ENCODE measurements at places on chromosomes 2 and 18. TPM values are rescaled to one million over a fixed set of nuclear protein-coding genes. Genes with fewer than 3 reads are reported as not detected.
A peak's percentile ranks its signal among the peaks of the same experiment; 100 is the strongest.

LAMA3 gene
- total RNA-seq, result 21.1 TPM

DNA sequence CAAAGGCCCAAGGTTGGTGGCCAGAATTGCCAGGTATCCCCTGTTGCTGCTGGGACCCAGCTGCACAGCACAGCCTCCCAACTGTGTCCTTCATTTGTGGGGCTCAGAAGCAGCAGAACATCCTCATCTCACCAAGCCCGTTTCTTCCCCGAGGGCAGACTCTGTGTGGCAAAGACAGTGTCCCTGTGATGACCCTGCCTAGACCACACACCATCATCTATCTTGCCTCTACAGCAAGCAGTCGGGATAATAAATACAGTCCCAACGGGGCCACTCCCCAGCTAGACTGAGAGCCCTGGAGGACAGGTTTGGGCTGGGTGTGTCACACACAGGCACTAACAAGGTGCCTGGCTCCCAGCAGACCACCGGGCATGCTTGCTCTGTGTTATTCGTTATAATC lies 93.4 kb downstream of the PTGR3 start:
- no peak for DNase-seq

- no peak for DNase-seq
These were observed 29.9 kb downstream of the CTAGE1 start for GRCh38 chr18:22387787-22388186.

GRCh38 chr2:9655441-9656269 lies 24.9 kb upstream of the YWHAQ start:
- no peak for DNase-seq

- no peak for DNase-seq
These were observed 79.3 kb downstream of the CEP192 start for GRCh38 chr18:13070460-13070859.

GRCh38 chr2:20675701-20676352 lies 8.9 kb downstream of the GDF7 start:
- peak; percentile 57 for DNase-seq

DNA sequence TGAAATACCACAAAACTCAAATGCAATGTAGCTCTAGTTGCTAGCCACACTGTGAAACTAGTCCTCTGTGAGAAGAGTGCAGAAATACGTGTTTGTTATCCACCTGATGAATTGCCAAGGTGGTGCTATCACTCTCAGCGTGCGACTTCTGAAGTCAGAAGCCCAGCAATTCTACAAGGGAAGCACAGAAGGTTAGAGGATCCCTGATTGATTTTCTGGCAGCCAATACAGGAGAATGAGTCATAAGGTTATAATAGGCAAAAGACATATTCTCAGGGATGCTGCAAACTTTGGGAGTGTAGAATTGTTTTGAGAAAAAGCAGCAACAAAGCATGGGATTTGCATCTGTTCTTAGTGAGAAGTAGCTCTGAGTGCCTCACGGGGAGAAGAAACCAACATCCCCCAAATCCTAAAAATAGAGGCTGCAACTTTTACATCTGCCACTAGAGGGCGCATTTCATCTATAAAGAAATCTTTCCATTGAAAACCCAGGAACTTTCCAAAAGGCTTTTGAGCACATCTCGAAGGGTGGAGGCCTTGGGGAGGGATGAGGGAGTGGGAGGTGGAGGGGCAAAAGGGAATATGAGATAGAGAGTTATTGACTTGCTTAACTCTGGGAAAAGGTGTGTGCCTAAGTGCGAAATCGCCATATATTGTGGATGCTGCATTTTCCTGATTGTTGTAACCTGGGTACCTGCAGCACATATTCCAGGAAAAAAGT lies 78.0 kb downstream of the TMEM182 start:
- DNase-seq, result peak; percentile 30

GRCh38 chr2:191443446-191443845 lies 198.2 kb downstream of the MYO1B start:
- no peak for DNase-seq

CCDC150 gene
- total RNA-seq, result 2.6 TPM

NEU4 gene
- total RNA-seq, result not detected

DNA sequence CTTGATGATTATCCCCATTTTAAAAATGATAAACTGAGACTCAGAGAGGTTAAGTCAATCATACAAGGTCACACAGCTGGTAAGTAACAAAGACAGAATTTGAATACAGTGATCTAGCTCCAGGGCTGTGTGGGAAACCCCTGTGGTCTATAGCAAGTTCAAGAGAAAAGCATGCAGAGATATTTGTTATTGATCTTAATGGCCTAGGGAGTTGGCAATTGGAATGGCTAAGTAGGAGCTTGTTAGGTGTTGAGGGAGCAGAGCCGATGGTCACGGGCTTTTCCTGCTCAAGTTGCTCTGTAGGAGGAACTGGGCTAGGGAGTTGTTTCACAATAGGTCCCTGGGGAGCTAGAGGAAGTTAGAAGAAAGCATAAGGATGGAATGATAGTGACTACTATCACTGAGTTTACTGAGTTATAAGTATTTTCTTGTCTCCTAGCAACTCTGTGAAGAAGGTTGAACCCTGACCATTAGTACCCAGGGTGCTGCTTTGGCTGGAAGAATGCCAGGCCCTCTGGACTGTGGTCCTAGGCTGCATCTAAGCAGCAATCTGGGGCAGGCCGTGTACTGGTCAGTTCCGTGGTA lies 30.0 kb downstream of the RNF125 start:
- peak; percentile 56 for DNase-seq

- no peak for DNase-seq
These were observed 383.4 kb downstream of the PLCL1 start for GRCh38 chr2:198187841-198188240.

POTEC gene
- total RNA-seq, result not detected

- DNase-seq, result no peak
These were observed 57.5 kb downstream of the UBE2E3 start for GRCh38 chr2:181037922-181038321.

GRCh38 chr2:209512971-209513370 lies 89.1 kb downstream of the MAP2 start:
- DNase-seq, result no peak

DNA sequence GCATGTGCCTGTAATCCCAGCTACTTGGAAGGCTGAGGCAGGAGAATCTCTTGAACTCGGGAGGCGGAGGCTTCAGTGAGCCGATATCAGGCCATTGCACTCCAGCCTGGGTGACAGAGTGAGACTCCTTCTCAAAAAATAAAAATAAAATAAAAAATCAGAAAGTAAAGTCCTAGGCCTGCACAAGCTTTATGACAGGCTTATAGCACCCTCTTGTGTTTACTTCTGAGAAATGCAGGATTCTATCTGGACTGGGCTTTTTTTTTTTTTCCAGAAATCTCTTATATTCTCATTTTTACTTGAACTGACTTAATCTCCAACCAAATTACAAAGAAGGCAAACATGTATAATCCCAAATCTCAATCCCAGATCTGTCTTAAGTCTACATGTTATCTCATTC lies 26.1 kb upstream of the REG3G start:
- DNase-seq, result no peak

DNA sequence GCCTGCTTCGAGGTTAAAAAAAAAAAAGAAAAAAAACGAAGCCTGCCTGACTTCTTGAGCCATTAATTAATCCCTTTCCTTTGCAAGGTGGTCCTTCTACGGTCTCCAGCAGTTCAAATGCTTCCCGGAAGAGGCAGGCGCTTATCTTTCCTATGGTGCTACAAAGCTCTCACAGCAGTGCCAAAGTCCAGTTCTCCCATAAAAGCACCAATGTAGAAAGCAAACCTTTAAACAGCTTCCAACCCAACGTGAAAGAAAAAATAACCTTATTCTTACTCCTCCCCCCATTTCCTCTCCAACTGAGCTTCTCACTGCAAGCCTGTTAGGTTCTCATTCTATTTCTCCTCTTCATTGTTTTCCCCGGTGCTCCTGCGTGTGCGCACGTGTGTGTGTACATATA lies 317.4 kb upstream of the SOX11 start:
- DNase-seq, result no peak

DNA sequence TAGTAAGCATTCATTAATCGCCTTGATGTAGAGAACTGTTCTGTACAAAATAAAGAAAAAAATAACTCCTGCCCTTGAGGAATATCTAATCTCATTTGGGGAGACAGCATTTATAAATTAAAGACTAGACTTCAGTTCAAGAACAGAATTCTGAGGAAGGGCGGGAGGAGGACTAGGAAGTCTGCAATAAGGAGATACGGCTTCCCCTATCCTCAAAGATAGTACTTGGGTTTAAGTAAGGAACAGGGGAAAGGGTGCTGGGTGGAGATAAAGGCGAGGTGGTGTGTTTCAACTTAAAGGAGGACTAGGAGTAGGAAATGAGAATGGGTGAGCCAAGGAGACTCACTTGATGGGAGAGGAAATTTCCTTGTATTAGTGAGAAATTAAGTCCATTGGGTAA lies 121.9 kb upstream of the MSTN start:
- DNase-seq, result no peak

DNA sequence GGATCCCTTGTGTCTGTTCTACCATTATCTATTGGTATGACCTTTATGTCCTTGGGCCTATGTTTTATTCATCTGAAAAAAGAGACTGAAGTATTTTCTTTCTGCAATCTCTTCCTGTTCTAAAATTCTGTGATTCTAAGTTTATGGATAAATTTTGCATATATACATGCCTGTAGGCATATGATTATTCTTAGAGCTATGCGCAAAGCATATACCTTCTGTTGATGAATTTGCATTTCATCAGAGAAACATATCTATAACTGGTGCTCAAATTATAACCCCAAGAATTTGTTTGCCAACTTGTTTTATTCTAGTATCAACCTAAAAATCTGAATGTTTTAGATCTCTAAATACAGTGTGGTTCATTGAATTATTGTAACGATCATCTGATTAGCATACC lies 6.7 kb downstream of the CACNB4 start:
- DNase-seq, result no peak

DNA sequence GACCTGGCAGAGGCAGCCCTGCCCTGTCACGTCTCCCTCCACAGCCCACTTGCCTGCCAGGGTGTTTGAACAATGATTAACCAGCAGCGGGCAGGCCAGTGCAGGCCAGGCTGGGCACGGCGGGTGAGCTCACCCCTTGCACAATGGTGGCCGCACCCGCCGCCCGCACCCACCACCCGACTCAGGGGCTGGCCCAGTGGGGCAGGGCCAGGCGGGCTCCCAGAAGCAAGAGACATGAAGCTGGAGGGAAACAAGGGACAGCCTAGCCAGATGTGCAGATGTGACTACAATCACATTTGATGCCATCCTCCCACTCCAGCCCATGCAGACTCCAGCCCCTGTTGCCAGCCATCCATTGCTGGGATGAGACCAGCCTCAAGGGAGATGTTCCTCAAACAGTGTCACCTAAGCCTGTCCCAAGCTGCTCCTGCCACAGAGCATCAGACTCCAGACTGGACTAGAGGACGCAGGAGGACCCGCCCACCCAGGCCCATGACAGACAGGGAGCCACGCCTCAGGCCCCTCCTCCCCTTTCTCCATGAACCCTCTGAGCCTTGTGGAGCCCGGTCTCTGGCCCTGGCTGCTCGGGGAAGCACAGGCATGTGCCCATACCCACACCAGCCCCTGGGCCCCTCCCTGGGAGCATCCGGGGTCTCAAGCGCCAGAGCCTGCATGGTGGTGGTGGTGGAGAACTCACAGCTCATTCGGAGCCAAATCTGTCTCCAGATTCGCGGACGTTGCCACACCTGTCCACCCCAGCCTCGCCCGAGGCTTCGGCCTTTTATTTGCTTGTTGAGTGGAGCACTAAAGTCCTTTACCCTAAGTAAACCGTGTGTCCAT lies 45.0 kb downstream of the SDC1 start:
- peak; percentile 91 for DNase-seq

GRCh38 chr18:2114765-2115164 lies 456.5 kb downstream of the METTL4 start:
- no peak for DNase-seq

FEV gene
- not detected for total RNA-seq

GCG gene
- total RNA-seq, result 129 TPM

ALLC gene
- not detected for total RNA-seq

GRCh38 chr2:219017201-219017931 lies 23.9 kb downstream of the CFAP65 start:
- no peak for DNase-seq

DNA sequence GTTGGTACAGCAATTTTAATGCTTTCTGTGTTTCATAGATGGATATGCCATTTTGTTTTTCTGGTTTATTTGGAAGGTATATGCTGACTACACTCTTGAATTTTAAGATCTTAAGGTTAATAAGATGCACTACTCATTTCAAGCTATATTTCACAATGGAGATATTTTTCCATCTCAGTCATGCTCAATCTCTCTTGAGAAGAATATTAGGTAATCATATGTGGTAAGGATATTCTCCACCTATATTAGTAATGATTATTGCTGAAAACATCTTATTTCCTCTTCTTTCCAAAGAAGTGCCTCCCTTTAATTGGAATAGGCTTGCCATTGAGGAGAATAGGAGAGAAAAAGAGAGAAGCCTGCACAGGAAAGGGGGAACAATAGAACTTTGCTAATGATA lies 40.1 kb downstream of the EPB41L3 start:
- DNase-seq, result no peak

DNA sequence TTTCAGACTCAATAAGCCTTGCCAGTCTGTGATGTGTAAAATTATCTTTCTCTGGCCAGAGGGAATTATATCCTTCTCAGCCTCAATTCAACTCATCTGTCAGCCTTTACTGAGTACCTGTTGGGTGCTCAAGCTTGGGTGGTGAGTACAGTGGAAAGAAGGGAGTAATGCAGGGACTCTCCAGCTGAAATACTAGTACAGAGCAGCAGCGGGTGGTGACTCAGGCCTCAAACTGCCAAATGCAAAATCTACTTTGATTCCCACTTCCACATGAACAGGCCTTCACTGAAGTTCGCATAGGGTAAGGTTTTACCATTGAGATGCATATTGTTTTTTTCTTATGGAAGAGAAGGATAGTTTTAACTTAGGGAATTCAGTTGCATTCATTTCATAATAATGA lies 326.8 kb downstream of the LRRTM1 start:
- no peak for DNase-seq

DNA sequence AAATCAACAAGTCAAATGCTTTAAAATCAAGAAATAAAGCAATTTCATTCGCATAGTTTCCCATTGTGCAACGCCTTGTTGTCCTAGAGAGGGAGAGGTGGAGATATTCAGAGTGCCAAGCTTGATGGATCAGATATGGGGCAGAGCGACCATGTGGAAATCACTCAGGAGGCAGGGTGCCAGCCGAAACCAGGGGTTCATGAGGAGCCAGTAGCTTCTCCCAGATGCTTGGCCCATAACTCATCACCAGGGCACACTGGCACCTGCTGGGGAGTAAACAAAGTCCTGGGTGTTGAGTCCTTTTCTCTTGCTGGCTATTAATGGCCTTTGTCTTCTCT lies 53.0 kb upstream of the ASAP2 start:
- DNase-seq, result no peak

DNA sequence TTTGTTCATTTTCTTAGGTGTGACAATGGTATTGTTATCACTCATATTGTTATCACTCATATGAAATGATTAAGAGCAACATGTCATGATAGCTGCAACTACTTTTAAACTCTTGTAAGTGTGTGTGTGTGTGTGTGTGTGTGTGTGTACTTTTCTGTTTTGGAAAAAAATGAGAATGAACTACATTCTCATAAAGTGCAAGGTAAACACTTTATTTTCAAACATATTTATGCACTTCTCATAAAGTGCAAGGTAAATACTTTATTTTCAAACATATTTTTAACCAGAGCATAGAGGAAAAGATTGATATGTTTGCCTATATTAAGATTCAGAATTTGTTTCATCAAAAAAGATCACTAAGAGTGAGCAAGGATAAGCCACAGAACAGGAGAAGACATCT lies 99.8 kb downstream of the TEX51 start:
- no peak for DNase-seq

All from body of pancreas (tissue), 4 donors.